ENCODE measurements at places on chromosomes 12 and 14. TPM values are rescaled to one million over a fixed set of nuclear protein-coding genes. Genes with fewer than 3 reads are reported as not detected.

Gene SERPINA12
- polyA plus RNA-seq = not detected

Gene FAM216A
- 10.8 TPM for polyA plus RNA-seq

Gene KLHDC1
- polyA plus RNA-seq = 6.1 TPM

Gene SGPP1
- 11.5 TPM for polyA plus RNA-seq

Gene ADAMTS20
- not detected for polyA plus RNA-seq

Gene ERH
- polyA plus RNA-seq = 26.4 TPM

Gene CLBA1
- polyA plus RNA-seq = 0.72 TPM

Gene CD163L1
- polyA plus RNA-seq = not detected

Gene SYNDIG1L
- not detected for polyA plus RNA-seq

Gene RNASE13
- polyA plus RNA-seq = not detected

Gene ADCY6
- not detected for polyA plus RNA-seq

Gene ARHGAP9
- polyA plus RNA-seq = 198 TPM

Gene KRT2
- polyA plus RNA-seq = 4.7 TPM

Gene HNF1A
- polyA plus RNA-seq = not detected

Gene DCAF5
- polyA plus RNA-seq = 65.9 TPM

Gene CCDC60
- not detected for polyA plus RNA-seq

Gene ASCL1
- not detected for polyA plus RNA-seq

Gene GLI1
- not detected for polyA plus RNA-seq

Gene NTF3
- not detected for polyA plus RNA-seq

Gene PTPRO
- polyA plus RNA-seq = 6.4 TPM

Gene LRRIQ1
- polyA plus RNA-seq = not detected

Gene RBP5
- polyA plus RNA-seq = not detected

Gene AVPR1A
- not detected for polyA plus RNA-seq

Gene ZDHHC22
- polyA plus RNA-seq = not detected

Gene PLEKHG7
- polyA plus RNA-seq = not detected

Gene CPNE6
- polyA plus RNA-seq = not detected

Gene SLC25A21
- not detected for polyA plus RNA-seq

Gene DNAI7
- not detected for polyA plus RNA-seq

Gene CABP1
- polyA plus RNA-seq = not detected

Gene CFAP251
- not detected for polyA plus RNA-seq

Gene NACA
- 1,440 TPM for polyA plus RNA-seq

Gene PTPRB
- not detected for polyA plus RNA-seq

Gene CD4
- polyA plus RNA-seq = 576 TPM

Gene OS9
- 70.6 TPM for polyA plus RNA-seq

Gene RNASE9
- not detected for polyA plus RNA-seq

Gene FAM186B
- 0.13 TPM for polyA plus RNA-seq

Gene EID3
- polyA plus RNA-seq = 16.3 TPM

Gene LPAR5
- polyA plus RNA-seq = 6.9 TPM

Gene DDX11
- polyA plus RNA-seq = 1.5 TPM

Gene SRP54
- polyA plus RNA-seq = 34.2 TPM

Gene GXYLT1
- 2.6 TPM for polyA plus RNA-seq

Gene P2RX2
- polyA plus RNA-seq = not detected

Gene OTOGL
- not detected for polyA plus RNA-seq

Gene MFAP5
- polyA plus RNA-seq = not detected

Gene DBX2
- polyA plus RNA-seq = not detected

Gene LRRC74A
- not detected for polyA plus RNA-seq

Gene MGAT4C
- not detected for polyA plus RNA-seq

Gene CCDC196
- not detected for polyA plus RNA-seq

Gene RND1
- 0.94 TPM for polyA plus RNA-seq
